ENCODE measurements at places on chromosomes 7 and 10. TPM values are rescaled to one million over a fixed set of nuclear protein-coding genes. Genes with fewer than 3 reads are reported as not detected.

Gene HECTD2
- 3.1 TPM for total RNA-seq

Gene PNLIPRP1
- not detected for total RNA-seq

Gene C10orf67
- not detected for total RNA-seq

Gene GHRHR
- total RNA-seq = not detected

Gene CPEB3
- total RNA-seq = 3.2 TPM

Gene ELOVL3
- total RNA-seq = not detected

DNA sequence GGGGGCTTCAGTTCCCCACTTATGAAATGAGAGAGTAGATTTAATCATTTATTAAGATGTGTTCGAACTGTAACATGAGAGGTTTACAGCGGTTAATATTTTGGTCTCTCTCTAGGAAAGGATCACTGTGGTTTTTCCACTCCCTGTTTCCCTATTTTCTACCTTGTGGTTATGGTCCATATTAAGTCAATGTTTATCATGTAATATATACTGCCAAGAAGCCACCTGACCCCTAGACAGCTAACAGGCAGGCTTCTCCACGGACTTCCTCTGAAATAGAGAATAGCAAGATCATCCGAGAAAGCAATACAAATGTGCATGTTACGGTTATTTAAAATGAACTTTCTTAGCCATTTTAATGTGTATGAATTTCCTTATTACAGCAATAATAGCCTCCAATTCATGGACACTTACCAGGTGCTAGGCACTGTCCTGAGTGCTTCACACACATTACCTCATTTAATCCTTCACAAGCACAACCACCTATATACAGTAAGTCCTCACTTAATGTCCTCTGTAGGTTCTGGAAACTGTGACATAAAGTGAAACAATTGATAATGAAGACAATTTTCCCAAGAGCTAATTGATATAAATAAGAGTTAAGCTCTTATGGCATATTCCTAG lies 835 bp upstream of the COL28A1 start:
- DNase-seq = no peak

- no peak for DNase-seq
Observed at GRCh38 chr7:131371411-131371810, 43.7 kb downstream of the MKLN1 start.

- no peak for DNase-seq
Observed at GRCh38 chr10:18229826-18230225, 89.6 kb downstream of the CACNB2 start.

- DNase-seq = no peak
Observed at GRCh38 chr7:154577141-154577873, 425.6 kb downstream of the PAXIP1 start.

DNA sequence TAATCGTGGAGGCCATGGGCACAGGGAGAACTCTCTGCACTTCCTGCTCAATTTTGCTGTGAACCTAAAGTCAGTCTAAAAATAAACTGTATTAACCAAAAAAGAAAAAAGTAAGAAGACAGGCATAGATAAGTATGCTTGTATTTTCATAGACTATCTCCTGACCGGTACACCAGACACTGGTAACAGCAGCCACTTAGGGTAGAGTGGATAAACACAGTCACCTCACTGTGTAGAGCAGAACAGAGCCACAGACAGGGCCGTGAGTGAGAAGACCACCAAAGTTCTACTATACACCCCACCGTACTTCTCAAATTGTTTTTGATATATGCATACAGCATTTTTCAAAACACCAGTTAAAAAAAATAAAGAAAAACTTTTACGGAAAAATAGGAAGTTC lies 25.0 kb downstream of the NUDCD3 start:
- no peak for DNase-seq

GRCh38 chr7:88398459-88398858 lies 91.8 kb upstream of the STEAP4 start:
- DNase-seq = no peak

GRCh38 chr7:33185786-33186185 lies 56.4 kb downstream of the BBS9 start:
- no peak for DNase-seq

DNA sequence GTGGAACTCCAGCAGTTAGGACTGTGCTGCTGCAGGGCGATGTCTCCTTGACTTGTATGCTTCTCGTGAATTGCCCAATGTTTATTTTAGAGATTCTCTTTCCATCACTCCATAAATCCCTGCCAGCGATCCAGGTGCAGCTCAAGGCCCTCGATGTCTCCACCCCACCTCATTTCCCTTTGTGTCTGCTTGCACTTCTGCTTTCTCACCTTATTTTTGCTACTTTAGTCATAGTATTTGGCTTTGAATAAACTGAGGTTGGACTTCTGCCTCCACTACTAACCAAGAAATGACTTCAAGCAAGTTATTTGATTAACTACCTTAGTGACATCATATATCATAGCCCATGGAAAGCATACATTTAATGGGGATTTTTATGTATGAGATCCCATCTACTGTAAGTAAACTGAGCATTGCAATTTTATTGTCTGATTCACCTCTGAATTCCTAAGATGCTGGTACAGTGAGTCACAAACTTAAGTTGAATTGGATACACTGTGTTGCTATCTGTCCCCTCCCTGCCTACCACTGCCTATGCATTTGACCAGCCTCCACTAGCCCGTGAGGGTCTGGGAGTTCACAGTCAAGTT lies 255.8 kb downstream of the ABCA13 start:
- no peak for DNase-seq

- DNase-seq = no peak
Observed at GRCh38 chr10:101090597-101090996, 28.8 kb downstream of the KAZALD1 start.

- DNase-seq = no peak
Observed at GRCh38 chr10:13485623-13486022, 43.2 kb downstream of the BEND7 start.

DNA sequence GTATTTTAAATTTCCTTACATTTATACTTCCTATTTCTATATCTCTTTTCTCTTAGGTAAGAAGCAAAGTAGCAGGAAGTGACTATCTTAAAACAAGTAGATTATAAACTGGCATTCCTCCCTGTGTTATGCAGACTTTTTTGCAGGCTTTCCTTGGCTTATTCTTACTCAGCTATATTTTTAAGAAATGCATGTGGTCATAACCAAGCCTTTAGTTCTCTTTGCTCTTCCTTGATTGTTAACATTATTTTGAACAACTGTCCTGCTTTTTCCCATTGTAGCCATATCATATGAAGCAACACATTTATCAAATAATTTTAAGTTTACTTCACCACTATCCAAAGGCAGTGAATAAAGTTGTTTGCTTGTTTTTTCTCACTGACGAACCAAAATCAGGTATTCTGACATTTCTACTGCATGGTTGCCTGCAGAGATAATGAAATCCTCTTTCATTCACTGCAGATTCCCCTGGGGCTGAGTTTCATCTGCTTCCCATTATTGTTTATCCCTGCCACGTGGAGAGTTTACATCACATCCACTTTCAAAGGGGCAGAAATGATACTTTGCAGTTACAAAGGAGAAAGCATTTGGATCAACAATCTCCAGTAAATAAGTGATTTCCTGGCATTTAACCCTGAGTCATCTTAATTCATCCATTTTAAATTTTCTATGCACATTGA lies 389.9 kb upstream of the SEMA3C start:
- no peak for DNase-seq

- no peak for DNase-seq
Observed at GRCh38 chr7:150520145-150520544, 5.5 kb downstream of the GIMAP7 start.

GRCh38 chr10:71940752-71941151 lies 23.4 kb upstream of the CHST3 start:
- DNase-seq = no peak

DNA sequence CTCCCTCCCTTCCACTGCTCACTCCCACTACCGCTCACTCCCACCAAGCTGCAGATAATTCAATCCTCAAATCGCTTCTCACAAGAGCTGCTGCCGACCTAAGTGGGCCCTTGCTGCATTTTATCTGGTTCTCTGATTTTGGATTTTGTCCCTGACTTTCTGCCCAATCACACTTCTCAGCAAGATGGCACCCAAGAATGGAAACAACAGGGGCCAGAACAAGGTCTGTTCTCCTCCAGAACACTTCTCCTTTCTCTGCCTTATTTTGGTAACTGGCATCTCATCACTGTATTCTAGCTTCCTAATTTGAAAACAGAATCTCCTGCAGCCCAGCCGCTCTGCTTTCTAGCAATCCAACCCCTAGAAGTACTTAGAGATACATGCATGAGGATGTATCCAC lies 172.8 kb downstream of the GRID1 start:
- DNase-seq = no peak

- no peak for DNase-seq
Observed at GRCh38 chr7:2036786-2037185, 196.0 kb downstream of the MAD1L1 start.

- no peak for DNase-seq
Observed at GRCh38 chr7:96090756-96091155, 231.1 kb downstream of the SLC25A13 start.

DNA sequence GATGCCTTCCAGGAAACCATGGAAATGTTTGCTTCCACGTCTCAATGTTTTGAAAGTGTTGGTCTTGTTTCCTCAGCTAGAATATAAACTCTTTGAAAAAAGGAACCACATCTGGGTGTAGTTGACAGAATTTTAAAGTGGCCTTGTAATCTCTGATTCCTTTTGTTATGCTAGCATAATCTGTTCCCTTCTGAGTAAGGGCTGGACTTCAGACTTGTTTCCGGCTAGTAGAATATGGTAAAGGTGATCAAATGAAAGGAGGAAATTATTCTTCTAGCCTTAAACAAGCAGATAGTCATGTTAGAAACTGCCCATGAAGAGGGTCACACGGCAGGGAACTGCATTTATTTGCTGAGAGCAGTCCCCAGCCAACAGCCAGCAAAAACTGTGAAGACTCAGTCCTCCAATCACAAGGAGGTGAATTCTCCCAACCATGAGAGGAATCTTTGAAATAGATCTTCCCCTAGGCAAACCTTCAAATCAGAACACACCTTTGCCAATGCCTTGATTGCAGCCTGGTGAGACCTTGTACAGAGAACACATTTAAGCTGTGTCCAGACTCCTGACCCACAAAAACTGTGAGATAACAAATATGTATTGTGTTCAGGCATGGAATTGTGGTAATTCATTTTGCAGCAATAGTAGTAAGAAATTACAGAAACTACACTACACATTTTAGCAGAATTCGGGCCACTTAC lies 316.9 kb upstream of the SP8 start:
- DNase-seq = no peak

DNA sequence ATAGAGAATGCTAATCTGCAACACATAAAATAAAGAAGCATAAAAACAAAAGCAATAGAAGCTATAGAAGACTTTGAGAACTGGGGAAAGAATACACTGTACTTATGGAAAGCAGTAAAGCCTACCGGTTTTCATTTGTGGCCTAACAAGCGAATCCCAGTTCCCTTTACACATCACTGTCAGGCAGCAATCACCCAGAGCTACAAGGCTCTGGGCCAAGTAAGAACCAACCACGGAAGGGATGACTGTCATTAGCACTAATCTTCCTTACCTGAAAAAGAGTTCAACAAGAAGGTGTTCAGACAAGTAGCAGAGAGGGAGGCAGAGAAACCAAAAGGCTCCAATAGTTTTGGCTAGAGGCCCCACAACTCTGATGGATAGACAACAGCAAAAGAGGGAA lies 15.0 kb downstream of the CCDC6 start:
- DNase-seq = no peak

DNA sequence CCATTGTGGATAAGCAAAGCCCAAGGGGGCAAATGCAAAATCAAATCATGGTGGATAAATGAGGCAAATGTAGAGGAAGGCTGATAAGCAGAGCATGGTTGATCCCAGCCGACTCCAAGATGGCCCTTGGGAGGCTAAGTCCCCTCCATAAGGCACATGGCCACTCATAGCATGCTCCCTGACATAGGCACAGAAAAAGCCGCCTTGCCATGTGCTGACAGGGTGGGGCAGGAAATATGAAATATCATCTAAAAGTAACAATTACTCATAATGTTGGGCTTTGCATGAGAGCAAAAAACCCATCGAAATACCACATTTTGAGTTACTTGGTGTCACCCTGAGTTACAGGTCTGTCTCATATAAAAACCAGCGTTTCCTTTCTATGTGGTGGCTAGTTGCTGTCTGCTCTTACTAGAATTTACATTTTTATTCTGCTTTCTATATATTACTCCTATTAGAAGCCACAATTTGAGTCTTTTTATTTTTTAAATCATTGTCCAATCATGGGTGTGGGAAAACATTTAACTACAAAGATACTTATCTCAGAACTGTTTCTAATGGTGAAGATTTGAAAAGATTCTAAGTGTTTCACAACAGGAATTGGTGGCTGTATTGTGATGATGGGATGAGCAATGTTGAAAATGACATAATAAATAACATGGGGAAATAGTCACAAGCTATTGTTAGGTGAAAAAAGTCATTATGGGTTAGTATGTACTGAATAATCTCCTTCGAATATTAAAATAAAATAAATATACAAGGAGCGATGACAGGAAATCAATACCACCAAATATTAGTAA lies 102.7 kb downstream of the CUBN start:
- DNase-seq = no peak

GRCh38 chr10:121309164-121309563 lies 289.1 kb downstream of the FGFR2 start:
- DNase-seq = no peak

DNA sequence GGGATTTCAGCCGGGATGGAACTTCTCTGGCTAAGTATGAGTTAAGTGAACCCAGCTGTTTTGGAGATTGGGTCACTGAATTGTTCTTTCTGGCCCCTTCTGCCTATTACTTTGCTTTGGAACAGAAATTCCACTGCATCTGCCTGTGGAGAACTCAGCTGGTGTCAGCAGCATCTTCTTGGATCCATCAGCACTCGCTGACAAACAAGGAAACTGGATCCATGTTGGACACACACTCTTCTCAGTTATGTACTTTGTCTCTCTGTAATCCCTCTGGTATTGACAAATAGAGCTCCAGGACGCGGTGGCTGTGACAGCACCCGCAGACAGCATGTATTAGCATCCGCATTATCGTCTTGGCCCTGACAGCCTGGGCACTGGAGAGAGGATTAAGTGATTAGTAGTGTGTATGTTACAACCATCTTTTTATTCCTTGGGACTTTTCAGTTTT lies 73.0 kb upstream of the BMPER start:
- no peak for DNase-seq

GRCh38 chr10:14555807-14556206 lies 218.9 kb downstream of the FAM107B start:
- no peak for DNase-seq

- no peak for DNase-seq
Observed at GRCh38 chr7:70210936-70211310, 612.6 kb downstream of the AUTS2 start.

DNA sequence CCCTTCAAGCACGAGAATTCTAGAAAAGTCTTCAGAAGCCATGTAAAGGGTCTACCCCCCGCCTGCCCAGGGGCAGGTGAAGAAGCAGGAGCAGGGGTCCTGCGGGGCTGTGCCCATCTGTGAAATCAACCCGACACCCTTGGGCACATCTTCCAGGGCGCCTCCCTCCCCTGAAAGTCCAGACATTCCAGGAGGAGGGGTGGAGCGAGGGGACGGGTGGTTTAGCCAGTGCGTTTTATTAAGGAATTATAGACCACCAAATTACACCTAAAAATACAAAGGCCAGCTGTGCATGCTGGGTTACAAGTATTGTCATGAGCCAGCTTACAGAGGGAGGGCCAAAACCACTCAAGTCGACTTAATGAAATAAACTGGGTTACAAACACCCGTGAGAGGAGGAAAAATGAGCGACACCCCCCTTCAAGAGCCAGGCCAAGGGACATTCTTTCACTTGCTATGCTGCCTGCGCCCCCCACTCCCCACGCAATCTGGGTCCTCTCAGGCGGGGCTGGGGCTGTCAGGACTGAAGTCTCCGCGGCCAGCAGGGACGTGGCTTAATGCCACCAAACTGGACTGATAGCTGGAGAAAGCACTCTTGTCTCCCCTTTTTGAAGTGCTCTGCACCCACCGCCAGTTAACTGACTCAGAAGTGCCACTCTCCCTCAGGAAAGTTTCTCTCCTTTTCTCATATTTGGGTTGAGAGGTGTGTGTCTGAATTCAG lies 360.3 kb downstream of the FRMD4A start:
- DNase-seq = no peak
